ENCODE measurements at places on chromosomes 13 and 19.
A peak's percentile ranks its signal among the peaks of the same experiment; 100 is the strongest.

DNA sequence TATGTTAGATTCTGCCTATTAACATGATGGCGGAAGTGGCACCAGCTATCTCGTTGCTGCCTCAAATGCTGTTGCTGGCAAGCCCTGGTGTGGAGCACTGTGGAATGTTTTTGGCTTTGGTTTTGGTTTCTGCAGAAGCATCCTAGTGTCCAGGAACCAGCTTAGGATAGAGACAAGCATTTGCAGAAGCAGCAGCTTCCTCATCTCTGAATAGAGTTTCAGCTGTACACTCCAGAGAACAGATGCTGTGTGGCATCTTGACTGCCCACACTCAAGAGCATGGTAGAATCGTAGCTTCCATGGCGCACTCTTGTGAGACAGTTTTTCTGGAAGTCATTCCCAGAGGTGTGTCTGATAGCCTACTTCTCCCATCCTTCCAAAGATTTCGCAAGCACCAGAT lies 145.3 kb upstream of the RXFP2 start:
- DNase-seq: no peak

- peak; percentile 78 for DNase-seq
Measured at GRCh38 chr19:41192574-41193429, at the start of gene CYP2S1. Gene CYP2S1, plus strand, starts transcription at chr19:41193219. Its CDS starts 46 bp downstream, at chr19:41193265.

- DNase-seq: no peak
Measured at GRCh38 chr13:30600496-30600895, 17.2 kb upstream of the USPL1 start.

DNA sequence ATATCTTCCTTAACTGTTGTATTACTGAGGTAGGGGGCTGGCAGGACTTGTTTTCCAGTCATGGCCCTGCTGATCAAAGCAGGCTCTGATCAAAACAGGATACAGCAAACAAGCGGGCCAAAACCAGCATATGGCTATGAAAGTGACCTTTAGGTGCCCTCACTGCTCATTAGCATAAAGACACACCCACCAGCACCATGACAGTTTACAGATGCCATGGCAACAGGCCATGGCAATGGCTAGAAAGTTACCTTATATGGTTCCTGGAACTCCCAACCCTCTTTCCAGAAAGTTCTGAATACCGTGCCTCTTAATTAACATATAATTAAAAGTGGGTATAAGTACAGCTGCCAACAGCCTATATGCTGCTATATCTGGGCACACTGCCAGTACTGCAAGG lies 551.4 kb upstream of the SGCG start:
- DNase-seq: no peak

DNA sequence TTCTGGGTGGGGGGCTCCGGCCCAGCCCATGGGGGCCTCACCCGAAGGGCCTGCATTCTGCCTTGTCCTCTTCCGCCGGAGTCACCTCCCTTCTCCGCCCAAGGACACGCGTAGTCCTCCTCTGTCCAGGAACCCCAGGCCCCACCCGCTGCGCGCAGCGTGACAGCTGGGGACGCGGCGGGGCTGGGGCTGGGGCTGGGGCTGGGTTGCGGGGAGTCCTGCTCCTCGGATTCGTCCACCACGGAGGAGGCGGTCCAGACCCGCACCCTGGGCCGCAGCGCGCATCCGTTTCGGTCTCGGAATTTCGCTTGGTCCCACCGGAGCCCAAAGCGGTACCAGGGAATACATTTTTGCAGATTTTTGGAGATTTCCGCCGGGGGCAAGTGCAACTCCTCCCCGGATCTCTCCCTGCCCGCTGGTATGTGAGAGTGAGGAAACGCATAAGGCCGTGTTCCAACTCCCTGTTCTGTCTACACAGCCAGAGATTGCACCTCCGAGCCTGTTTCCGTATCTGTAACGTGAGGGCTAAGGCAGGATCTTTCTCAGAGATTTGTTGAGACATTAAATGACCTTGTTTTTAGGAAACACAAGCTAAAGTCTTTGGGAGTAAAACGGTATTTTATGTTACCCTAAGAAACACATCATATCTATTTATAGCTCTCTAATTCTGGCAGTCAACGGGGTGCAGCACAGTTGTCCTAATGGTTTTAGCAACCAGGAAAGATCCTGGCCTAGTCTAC lies at the start of gene COX7A1:
COX7A1 (minus strand) TSS at position 96 of the 740 bp plus-strand sequence; CDS start at position 56, 40 bp downstream.
- DNase-seq: no peak

DNA sequence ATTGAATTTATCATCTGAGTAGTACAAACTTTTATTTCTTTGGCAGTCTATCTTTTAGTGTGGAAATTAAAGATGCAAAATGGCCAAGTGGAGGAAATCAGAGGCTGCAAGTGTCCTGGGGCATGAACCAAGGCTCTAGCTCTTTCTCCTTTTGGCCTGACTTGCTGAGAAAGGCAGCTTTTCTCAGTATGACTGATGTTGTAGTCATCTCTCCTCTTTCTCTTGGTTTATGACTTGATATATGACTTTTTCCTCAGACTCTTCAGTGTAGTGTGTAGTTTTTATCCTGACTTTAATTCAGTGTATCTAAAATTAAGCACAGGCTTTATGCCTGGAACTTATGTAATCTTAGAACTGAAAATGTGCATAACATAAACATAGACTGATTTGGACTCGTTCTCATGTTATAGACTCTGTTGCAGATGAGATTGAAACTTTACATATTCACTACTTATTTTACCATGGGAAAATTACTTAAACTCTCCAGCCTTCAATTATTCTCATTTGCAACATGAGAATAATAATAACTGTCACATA lies 65.7 kb downstream of the SLITRK5 start:
- DNase-seq: no peak

GRCh38 chr13:55160867-55161266 lies 1979.9 kb upstream of the PRR20A start:
- DNase-seq: no peak

- DNase-seq: no peak
Measured at GRCh38 chr19:46073268-46073922, 32.6 kb upstream of the IGFL4 start.

GRCh38 chr13:31982540-31982939 lies 49.0 kb upstream of the FRY start:
- DNase-seq: no peak

DNA sequence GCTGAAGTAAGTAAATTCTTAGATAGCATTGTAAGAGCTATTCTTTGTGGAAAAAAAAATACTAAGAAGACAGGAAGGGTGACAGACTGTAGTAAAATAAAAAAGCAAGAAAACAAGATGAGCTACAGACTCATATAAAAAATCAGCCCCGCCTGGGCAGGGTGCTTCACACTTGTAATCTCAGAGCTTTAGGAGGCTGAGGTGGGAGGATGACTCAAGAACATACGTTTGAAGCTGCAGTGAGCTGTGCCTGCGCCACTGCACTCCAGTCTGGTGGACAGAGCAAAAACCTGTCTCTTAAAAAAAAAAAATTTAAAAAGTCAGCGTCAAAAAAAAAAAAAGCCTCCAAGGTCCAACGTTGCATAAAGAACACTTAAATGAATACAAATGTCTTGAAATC lies 102.1 kb downstream of the VWA8 start:
- no peak for DNase-seq

- no peak for DNase-seq
Measured at GRCh38 chr13:110323172-110323891, 16.2 kb downstream of the COL4A2 start.

GRCh38 chr13:75693227-75693626 lies 57.1 kb downstream of the LMO7 start:
- DNase-seq: no peak

DNA sequence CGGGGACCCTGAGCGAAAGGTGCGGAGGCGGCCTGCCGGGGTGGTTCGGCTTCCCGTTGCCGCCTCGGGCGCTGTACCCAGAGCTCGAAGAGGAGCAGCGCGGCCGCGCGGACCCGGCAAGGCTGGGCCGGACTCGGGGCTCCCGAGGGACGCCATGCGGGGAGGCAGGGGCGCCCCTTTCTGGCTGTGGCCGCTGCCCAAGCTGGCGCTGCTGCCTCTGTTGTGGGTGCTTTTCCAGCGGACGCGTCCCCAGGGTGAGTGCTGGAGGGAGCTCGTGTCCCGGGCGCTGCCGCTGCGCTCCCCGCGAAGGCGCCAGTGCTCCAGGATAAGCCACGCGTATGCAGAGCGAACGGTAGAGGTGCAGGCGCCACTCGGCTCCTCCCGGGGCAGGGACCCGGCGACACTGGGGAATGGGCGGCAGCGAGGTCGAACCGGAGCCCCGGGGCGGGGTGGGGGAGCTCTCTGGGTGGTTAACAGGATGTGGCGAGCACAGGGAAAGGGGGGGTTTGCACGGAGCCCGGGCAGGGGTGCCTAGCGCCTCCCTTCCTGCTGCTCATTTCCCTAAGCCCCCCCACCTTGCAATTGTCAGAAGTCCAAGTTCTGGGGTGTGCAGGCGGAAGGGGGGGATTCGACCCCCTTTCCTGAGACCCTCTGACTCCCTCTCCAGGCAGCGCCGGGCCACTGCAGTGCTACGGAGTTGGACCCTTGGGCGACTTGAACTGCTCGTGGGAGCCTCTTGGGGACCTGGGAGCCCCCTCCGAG lies at the start of gene IL27RA:
IL27RA (plus strand) TSS at position 44 of the 762 bp plus-strand sequence; CDS start at position 155, 111 bp downstream.
- peak; percentile 80 for DNase-seq

DNA sequence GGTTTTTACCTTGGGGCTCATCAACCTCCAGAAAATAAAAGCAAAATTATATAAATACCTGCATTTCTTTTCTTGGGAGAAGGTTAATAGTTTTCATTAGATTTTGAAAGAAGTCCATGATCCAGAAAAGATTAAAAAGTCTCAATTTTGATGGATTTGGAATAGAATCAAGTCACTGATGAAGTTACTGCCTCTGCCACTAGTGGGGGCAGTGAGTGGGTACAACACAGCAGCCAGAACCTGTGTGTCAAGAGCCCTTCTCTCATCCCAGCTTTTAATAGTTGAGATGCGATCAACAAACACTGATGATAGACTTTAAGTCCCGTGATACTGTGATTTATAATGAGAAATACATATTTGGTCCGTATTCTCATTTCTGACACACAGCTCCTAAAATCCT lies 686.7 kb downstream of the DIAPH3 start:
- DNase-seq: peak; percentile 32

DNA sequence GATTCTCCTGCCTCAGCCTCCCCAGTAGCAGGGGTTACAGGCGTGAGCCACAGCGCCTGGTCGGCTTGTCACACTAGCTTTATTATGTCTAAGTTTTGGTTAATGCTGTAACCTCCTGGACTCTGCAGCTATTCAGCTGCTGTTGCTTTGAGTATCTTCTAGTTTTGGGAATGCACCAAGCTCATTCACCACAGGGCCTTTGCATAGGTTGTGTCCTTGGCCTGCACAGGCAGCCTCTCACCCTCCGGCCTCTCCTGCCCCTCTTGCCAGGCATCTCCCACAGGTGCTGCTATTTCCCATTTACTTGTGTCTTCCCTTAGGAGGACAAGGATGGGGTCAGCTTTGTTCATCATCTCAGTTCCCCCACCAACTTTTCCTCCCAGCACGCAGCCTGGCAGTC lies 2.4 kb upstream of the CCDC9 start:
- no peak for DNase-seq

DNA sequence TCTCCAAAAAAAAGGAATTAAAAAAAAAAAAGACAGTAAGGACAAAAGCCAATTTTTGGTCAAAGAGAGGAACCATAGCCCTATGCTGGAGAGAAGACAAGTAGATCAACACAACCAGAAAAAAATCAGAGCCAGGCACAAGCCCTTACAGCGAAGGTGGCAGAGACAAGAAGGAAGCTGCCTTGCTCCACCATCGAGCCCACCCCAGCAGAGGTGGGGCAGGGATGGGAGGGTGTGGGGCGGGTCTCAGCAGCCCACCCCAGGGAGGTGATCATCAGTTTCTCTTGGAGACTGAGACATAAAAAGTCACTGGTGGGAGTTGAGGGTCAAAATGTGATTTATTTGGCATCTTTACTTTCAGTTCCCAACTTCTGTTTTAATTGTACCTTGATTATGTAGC lies 332.4 kb downstream of the FOXO1 start:
- no peak for DNase-seq

DNA sequence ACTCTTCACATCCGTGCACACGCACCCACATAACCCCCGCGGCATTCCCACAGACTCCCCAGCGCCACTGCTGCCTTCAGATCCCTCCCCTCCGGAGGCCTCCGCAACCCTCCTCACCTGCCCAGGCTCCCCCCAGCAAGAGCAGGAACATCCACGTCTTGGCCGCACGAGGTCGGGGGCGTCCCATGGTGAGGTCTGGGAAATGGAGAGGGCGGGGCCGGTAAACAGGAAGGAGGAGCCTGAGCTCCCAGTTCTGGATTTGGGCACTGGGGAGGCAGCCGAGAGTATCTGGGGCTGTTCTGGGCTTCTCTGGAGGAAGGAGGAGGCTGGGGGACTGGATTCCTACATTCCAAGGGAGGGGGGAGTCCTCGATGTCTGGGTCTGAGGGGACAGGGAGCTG lies 423 bp downstream of the KLK8 start:
- DNase-seq: peak; percentile 74

- DNase-seq: peak; percentile 60
Measured at GRCh38 chr19:18612772-18613588, at the start of gene TMEM59L. Gene TMEM59L, plus strand, starts transcription at chr19:18612870. Its CDS starts 89 bp downstream, at chr19:18612959.

DNA sequence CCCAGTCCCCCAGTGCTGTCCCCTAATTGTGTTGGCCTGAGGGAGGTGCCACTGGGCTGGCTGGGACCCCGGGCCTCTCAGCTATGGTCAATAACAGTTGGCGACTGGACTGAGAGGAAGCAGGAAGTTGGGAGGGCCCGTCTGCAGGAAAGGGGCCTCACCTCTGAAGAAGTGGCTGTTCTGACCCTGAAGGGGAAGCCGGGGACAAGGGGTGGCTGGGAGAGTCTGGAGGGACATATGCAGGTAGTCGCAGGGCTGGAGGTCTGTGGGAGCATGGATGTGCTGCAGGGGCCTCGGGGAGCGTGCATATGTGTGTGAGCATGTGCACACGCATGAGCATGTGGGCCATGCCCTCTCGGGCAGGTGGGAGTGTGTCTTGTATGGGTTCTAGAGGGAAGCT lies 5.9 kb downstream of the PKN1 start:
- no peak for DNase-seq

DNA sequence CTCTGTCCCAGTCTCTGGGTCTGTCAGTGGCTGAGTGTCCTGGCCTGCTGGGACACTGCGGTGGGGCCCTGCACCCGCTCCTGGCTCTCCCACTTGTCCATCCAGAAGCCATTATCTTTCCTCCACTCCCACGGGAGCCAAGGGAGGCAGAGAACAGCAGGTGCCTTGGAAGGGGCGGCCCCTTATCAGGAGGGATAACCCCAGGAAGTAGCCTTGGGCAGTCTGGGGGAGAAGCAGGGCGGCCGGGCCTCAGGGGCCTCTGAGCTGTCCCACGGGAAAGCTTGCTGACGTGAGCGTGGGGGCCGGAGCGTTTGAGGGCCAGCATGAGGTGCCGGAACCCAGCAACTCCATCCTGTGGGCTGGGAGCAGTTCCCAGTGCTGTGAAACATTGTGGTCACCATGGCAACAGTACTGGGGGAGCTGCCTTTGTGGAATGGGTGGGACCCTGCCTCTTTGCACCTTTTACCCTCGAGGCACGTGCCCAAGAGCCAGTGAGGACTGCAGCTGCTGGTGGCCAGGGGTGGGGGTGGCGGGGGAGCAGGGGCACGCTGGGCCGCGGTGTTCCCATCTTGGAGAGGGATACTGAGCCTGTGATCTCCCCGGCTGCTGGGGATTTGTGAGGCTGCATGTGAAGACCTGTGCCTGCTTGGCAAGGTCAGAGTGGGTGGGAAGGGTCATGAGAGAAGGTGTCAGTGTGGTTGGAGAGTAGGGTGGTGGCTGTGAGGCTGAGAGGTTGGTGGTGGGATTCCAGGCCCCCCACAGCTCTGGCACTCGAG lies 20.9 kb downstream of the KLHL26 start:
- DNase-seq: no peak

GRCh38 chr19:33624586-33624985 lies 2.8 kb downstream of the CHST8 start:
- no peak for DNase-seq
